ENCODE measurements at places on chromosomes 11 and 22.

GRCh38 chr11:65639623-65640482, 2.0 kb downstream of the SIPA1 start:
- DNase-seq: no peak

DNA sequence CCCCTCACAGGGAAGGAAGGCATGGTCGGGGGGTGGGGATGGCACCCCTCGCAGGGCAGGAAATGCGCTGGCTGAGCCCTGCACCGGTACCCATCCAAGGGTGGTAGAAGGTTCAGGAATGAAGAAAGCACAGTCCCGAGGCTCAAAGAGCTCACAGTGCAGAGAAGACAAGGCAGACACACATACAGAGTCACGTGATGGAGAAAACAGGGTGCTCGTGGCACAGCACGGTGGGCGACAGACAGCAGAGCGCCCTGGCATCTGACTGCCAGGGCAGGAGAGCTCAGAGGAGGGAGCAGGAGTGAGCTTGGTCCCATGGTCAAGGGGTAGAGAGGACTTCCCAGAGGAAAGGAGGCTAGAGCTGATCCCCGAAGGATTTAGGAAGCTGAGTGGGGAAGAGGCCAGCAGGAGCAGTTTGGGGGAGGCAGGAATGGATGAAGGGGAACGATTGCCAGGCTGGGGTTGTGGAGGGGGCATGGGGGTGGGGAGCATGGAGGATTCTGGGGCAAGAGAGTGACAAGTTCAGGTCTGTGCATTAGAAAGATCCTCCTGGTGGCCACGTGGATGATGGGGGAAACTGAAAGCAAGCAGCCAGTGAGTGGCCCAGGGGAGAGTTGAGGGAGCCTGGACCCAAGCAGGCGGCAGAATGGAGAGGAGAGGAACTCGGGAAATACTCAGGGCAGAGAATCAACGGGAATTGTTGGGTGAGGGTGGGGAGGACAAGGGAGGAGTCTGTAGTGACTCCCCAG, 43.9 kb downstream of the PDE2A start:
- no peak for DNase-seq

DNA sequence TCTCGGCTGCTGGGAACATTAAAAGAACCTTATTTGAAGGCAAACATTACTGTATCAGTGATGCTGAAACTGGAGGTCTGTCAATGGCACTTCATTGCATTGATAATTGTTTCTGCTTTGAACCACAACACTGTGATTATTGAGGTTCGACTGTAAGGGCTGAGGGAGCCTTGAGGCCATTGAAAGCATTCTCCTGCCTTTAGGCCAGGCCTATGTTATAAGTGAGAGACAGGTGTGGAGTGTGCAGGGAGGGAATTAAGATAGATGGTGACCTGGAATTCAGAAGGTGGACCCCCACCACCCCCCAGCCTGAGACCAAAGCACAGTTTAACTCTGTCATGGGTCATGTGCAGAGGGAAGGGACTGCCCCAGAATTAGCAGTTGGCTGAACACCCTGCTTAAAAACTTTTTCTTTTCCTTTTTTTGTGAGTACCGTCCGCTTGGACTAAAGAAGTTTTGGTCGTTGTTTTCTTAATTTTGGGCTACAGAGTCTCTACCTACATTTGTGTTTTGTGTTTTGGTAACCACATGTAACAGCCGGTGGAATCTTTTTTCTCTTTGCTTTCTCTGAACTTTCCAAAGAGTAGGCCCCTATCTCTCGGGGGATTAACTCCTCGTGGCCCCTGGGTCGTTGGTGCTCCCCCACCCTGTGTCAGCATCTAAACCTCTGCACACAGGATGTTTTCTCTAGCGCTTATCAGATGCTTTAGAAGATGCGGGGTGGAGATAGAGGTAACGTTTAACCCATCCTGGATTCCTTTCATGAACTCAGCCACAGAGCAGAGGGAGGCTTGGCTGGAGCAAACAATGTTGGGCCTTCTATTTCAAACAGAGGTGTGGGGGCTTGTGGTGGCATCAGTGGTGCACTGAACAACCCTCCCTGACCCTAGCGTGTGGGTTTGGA, 43.7 kb downstream of the ZBTB16 start:
- DNase-seq: no peak

DNA sequence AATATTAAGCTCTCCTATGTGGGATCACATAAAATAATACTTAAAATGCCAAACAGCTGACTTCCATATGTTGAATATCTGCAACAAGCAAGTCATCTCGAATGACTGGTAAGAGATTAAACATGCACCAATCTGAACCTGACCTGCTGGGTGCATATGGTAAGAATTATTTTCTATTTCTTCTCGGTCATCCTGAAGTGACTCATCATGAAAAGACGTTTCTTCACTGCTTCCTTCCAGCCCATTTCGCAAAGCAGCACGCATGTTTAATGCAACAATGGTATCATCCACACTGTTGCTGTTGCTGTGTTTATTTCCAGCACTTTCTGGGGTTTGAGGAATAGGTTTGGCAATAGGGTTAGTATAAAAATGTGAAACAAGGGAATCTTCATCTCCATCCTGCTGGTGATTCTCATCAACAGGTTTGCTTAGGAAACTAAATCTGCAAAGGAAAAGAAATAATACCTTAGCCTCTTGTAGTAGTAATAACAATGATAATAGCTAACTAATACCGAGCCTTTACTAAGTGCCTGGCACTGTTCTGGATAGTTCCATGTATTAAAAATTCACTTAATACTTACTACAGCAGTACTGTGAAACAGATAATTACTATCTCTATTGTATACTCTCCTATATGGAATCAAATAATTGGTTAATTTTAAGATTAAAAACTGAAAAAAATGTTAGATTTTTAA, 52.0 kb upstream of the CHRNA10 start:
- no peak for DNase-seq

- no peak for DNase-seq
Observed at GRCh38 chr11:123426789-123427188, 3.3 kb upstream of the GRAMD1B start.

- DNase-seq: no peak
Observed at GRCh38 chr11:121393855-121394254, 58.3 kb upstream of the SORL1 start.

DNA sequence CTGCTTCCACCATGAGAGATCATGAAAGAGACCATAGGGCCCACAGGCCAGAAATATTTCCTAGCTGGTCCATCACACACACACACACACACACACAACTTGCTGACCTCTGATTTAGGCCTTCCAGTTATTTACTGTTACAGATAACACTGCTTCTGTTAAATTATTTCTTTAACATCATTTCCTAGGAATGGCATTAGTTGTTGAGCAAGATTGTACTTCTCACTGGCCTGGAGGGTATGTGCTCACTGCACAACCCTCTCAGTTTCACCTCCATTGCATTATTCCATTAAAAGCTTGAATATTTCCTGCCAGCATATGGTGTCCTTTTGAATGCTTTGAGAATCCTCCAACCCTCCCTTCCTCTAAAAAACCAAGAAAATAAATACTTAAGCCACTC, 104.4 kb downstream of the MICAL2 start:
- DNase-seq: no peak

GRCh38 chr11:1872267-1872985, 19.3 kb downstream of the PRR33 start:
- no peak for DNase-seq

- no peak for DNase-seq
Observed at GRCh38 chr11:111408789-111409727, 30.0 kb upstream of the POU2AF1 start.

GRCh38 chr11:57536947-57537619, at the start of gene SMTNL1:
TSS of gene SMTNL1 (plus strand) at chr11:57537595. CDS start at chr11:57542643, 5,048 bp downstream.
- DNase-seq: no peak

GRCh38 chr11:121479698-121480238, 27.0 kb upstream of the SORL1-AS1 start:
- no peak for DNase-seq

DNA sequence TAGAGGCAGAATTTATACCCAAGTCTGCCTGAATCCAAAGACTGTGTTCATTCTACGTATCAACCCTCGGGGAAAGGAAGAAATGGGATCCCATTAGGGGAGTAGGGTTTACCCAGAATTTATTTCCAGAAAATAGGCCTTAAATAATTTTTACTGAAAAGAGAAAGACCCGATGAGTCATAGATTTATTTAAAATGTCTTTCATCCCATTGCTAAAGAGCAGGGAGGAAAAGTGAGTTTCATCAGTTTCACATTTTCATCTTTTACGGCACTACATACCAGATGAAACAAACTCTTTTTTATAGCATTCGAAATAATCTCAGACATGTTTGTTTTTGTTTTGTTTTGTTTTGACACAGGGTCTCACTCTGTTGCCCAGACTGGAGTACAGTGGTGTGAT, 31.3 kb downstream of the SLC1A2 start:
- no peak for DNase-seq

DNA sequence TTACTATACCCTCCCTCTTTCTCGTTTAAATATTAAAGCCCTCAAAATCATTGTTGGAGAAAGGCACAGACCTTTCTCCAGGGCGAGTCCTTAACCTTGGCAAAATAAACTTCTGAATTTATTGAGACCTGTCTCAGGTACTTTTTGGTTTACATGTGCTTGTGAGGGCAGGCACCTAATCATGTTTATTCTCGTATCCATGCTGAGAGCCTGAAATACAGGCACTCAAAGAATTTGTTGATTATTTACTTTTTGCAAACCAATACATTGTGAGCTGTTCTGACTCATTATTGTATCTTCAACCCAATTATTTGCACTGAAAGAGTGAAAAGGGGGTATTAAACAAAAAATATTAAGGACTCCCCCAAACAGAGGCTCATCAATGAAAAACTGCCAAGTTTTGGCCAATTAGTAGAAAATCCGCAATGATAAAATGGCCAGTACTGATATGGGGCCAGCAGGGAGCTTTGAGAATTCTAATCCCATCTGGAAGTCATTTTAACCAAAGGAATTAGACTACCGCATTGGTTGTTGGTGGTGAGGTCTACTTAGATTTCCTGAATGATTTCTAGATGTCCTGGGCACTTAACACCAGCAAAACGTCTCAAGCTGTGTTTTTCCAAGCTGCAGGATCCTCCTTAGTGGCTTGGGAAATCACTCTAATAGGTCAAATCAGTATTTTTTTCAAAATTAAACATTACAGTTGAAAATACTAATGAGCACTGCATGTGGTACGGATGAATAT, 157.3 kb downstream of the SWAP70 start:
- DNase-seq: no peak

DNA sequence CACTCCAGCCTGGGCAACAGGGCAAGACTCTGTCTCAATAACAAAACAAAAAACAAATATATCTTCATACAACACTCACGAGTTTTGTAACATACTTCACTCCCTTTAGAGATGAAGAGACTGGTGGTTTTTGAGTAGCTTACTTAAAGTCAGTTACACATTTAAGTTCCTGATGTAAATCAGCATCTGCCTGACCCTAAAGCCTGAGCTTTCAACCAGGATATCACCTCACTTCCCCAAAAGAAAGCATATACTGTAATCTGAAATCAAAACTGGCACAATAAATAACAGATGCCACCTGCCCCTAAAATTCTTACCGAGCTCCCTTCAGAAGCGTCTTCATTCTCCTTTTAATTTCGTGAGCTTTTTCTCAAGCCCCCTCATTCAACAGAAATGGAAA, 31.5 kb downstream of the LARGE1 start:
- no peak for DNase-seq

DNA sequence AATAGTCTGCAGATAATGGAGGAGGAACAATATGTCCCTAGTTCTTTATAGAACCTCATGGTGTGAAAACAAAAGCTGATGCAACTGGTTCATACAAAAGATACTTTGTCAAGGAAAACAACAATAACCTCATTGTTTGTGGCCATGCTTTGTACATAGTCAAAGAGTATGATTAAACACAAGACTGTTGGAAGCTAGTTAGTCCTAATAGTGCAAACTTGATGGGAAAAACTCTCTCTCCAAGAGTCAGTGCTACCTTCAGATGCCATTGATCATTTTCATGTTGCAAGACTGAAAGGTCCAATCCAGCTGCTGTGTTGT, 20.1 kb upstream of the PLAAT2 start:
- DNase-seq: no peak

GRCh38 chr11:128482512-128483191, 104.7 kb downstream of the ETS1 start:
- no peak for DNase-seq

DNA sequence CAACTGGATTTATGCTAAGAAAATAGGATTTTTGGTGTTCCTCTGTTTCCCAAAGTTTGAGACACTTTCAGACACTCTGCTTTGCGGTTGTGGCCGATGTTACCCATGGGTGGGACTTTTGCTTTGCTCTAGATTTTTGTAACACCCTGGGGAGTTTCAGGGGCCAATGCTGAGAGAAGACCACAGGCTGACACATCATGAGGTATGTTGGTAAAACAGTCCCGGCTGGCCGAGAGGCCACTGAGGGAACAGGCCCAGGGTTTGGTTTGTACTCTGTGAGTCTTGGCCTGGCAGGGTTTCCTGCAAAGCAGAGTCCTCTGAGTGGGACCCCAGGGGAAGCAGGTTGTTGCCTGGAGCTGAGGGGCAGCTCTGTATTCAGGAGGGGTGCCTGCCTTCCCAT, 78.5 kb upstream of the PITPNB start:
- no peak for DNase-seq

DNA sequence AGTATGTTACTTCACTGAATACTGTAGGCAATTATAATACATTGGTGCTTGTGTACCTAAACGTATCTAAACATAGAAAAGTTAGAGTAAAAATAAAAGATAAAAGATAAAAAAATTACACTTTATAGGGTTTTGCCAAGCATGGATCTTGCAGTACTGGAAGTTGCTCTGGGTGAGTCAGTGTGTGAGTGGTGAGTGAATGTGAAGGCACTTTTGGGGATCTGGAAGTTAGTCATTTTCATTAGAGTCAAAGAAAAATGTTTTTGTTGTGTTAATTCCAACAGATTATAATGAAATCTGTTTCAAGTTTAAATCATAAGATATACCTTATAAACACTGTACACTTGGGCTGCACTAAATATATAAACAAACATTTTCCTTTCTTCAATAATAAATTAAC, 3.3 kb downstream of the SLC22A25 start:
- no peak for DNase-seq

DNA sequence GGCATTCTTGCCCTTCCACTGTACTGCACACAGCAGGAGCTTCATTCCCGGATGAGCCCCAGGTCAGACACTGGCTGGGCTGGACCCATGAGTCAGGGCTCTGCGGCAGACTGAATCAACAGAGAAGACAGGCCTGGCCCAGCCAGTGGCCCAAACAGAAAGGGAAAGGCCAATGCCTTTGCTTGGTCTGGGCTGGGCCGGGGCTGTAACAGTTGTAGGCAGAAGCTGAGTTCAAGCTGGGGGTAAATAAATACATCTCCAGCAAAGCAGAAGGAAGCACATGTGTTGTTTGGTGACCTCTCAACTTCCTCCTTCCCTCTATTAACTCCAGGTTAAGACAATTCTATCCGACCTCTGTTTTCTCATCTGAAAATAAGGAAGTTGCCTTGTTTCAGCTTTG, 1.8 kb upstream of the SMIM35 start:
- peak; percentile 76 for DNase-seq

- no peak for DNase-seq
Observed at GRCh38 chr11:69923196-69923595, 104.0 kb upstream of the FGF3 start.

- peak; percentile 7 for DNase-seq
Observed at GRCh38 chr22:40218723-40219294, 41.1 kb downstream of the TNRC6B start.

GRCh38 chr11:77470971-77471370, 2.9 kb downstream of the PAK1 start:
- DNase-seq: no peak

All from colonic mucosa (tissue), 4 donors.